ENCODE measurements at places on chromosomes 12 and 14.

GRCh38 chr14:77107228-77107627 lies 9.2 kb downstream of the CIPC start:
- no peak for DNase-seq

- peak; percentile 84 for DNase-seq
These were observed 23.5 kb upstream of the AMN start for GRCh38 chr14:102898776-102899515.

- DNase-seq, result no peak
These were observed 699 bp upstream of the HOXC11 start for GRCh38 chr12:53972152-53972702.

DNA sequence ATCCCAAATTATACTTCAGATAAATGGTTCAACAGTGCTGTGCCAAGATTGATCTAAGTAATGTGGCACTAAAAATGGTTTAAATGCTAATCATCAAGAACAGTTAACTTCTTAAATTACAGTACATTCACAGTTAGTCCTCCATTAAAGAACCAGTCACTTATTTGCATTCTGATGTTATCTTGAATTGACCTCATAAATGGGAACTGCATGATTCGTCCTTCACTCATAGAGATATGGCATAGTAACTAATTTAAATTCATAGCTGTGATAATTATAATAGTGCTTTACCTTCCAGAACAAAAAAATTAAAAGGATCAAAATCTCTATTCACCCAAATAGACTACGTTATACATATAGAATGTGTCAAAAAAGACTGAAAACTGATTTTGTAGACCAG lies 61.1 kb downstream of the COCH start:
- DNase-seq, result no peak

DNA sequence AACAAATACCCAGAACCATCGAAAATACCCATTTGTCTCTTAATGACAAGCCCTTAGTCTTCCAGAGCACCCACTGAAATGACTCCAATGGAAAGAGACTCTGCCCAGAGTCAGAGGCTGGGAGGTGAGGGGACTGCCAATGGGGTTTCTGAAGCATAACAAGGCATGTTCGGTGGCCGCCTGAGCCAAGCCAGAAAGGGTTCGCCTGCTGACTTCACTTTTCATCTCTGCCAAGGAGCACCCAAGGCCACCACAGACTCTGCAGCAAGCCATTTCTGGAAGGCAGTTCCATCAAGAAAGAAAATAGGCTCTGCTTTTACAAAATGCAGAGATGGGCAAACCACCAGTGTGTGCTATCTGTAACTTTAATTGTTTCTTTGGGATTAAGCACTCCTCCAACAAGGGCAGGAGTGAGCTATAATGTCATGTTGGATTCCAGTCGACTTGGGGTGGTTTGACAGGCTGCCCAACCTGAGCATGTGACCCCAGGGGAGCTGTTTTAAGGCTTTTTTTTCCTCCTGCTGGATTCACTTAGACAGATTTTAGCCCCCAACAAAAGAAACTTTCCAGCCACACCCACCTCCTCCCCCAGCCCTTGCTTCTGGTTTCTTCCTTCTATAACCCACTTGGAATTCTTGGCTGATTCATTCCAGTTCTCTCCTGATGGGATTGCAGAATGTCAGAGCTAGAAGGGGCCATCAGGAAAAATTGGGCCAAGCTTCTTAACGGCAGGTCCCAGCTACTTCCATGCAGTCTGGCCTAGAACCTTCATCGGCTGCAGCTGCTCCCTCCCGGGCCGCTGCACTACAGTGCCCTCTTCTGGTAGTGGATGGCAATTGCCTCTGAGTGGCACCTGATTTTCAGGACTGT lies 24.1 kb downstream of the CKAP4 start:
- peak; percentile 20 for DNase-seq

- DNase-seq, result no peak
These were observed 1.8 kb downstream of the CD63 start for GRCh38 chr12:55726971-55727370.

GRCh38 chr14:103028161-103028767 lies 29.1 kb downstream of the CDC42BPB start:
- no peak for DNase-seq

- DNase-seq, result no peak
These were observed 61.2 kb upstream of the GRIP1 start for GRCh38 chr12:66739940-66740651.

DNA sequence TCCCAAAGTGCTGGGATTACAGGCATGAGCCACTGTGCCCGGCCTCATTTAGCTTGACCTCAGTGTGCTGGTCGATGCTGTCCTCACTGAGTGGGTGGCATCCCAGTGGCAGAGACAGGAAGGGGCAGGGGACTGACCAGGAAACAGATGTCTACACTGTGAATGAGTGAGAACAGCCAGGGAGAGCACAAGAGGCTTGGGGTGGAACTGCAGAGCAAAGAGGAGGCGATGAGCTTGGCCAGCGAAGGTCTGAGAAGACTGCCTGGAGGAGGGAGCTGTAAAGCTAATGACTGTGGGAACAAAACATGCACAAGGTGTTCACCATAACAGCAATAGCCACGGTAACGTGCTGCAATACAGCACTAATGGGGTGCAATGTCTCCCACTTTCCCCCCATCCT lies 57.2 kb upstream of the BEGAIN start:
- no peak for DNase-seq

DNA sequence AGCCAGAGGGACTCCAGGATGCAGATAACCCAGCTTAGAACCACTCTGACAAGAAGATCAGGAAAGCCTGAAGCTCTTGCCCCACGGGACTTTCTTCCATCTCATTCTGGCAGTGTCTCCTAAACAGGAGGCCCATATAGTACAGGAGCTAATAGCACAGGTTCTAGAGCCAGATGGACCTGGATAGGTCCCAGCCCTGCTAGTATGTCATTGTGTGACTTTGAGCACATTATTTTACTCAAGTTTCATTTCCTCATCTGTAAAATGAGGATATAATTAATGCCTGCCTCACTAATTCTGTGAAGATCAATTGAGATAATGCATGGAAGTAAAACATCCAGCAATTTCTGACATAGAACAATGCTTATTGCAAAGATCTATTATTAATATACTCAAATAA lies 66.5 kb upstream of the GZMB start:
- DNase-seq, result no peak

- no peak for DNase-seq
These were observed 104.5 kb upstream of the MED13L start for GRCh38 chr12:116381744-116382685.

DNA sequence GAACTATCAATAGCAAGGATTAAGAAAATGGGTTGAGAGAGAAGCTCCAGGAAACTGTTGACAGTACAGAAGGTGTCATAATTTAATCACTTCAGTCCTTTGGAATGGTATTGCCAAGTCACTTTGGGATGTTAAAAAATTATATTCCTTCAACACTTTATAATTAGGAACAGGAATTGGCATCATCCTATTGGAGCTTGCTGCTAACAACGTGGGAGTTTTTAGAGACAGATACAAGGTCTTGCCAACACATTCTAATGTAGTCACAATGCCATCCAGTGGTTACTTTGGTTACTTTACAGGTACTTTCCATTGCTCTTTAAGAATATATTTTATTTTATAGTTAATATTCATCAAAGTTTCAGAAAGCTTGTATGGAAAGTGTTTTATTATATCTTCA lies 310.1 kb downstream of the SYT1 start:
- DNase-seq, result peak; percentile 15

DNA sequence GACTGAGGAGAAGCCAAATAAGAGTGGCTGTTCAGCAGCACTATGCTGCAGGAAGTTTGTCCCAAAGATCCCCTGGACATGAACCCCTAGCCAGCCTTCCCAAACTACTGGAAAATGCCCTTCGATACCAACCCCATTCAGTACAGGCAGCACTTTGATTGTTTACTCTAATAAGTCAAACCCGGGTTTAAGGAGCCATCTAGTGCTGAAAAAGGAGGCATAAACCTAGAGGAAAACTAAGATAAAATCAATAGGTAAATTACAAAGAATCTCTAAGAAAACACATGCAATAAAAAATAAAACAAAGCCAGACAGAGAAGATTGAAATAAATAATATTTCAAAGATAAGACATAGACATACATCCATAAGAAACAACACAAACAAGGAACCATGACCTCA lies 771.6 kb downstream of the RPS29 start:
- DNase-seq, result no peak

Data from NCI-H748 treated with DMSO at 0.1 percent for 48 hours (cell line).